ENCODE measurements at places on chromosomes 6 and 20. TPM values are rescaled to one million over a fixed set of nuclear protein-coding genes. Genes with fewer than 3 reads are reported as not detected.

FAM209B gene
- not detected for total RNA-seq

- H3K4me1 ChIP-seq, result no peaks in the 10 kb centered on the region
- peak overlapping the region; percentile 77 for H3K4me3 ChIP-seq
- peak overlapping the region; percentile 99 for H3K27ac ChIP-seq
- peak; percentile 72 for DNase-seq
These were observed 696 bp upstream of the SIRPA start for GRCh38 chr20:1894471-1894950.

GRCh38 chr6:88114838-88115237, 51.3 kb downstream of the CNR1 start:
- H3K36me3 ChIP-seq, result no peaks in the 10 kb centered on the region
- H3K27ac ChIP-seq, result no peak overlapping the region
- no peak for DNase-seq
- no peak overlapping the region for H3K4me3 ChIP-seq
- no peaks in the 10 kb centered on the region for H3K4me1 ChIP-seq

- H3K4me3 ChIP-seq, result peak overlapping the region; percentile 48
- no peaks in the 10 kb centered on the region for H3K36me3 ChIP-seq
- no peaks in the 10 kb centered on the region for H3K4me1 ChIP-seq
- H3K27ac ChIP-seq, result peak overlapping the region; percentile 67
- no peak for DNase-seq
- H3K27me3 ChIP-seq, result no peaks in the 10 kb centered on the region
These were observed 16.6 kb upstream of the TRIM27 start for GRCh38 chr6:28940294-28940857.

- no peaks in the 10 kb centered on the region for H3K4me1 ChIP-seq
- no peaks in the 10 kb centered on the region for H3K36me3 ChIP-seq
- no peak for DNase-seq
- no peak overlapping the region for H3K4me3 ChIP-seq
These were observed 263.8 kb downstream of the C6orf118 start for GRCh38 chr6:165045631-165046030.

GRCh38 chr6:159169557-159170332, 545 bp downstream of the FNDC1 start:
- peak; percentile 31 for DNase-seq
- H3K27me3 ChIP-seq, result peaks cover 6% of the 10 kb centered on the region
- no peak overlapping the region for H3K4me3 ChIP-seq

DNA sequence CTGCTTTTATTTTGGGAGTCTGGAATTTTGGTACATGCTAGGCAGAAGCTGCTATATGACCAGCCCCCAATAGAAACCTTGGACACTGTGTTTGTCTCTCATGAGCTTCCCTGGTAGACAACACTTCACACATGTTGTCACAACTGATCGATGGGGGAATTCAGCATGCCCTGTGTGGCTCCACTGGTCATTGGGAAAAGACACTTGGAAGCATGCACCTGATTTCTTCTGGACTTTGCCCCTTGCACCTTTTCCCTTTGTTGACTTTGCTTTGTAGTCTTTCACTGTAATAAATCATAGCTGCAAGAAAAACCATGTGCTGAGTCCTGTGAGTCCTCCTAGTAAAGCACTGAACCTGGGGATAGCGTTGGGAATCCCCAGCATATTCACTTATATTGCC, 7.9 kb upstream of the WFDC10A start:
- no peak overlapping the region for H3K27ac ChIP-seq
- no peaks in the 10 kb centered on the region for H3K27me3 ChIP-seq
- H3K4me1 ChIP-seq, result no peaks in the 10 kb centered on the region
- no peak overlapping the region for H3K4me3 ChIP-seq
- DNase-seq, result no peak

All from right lobe of liver (tissue), 6 donors.